Lung (tissue), 17 donors: ENCODE measurements at places on chromosomes 7 and 10. TPM values are rescaled to one million over a fixed set of nuclear protein-coding genes. Genes with fewer than 3 reads are reported as not detected.

The AGBL3 gene
- total RNA-seq = 5.2 TPM

DNA sequence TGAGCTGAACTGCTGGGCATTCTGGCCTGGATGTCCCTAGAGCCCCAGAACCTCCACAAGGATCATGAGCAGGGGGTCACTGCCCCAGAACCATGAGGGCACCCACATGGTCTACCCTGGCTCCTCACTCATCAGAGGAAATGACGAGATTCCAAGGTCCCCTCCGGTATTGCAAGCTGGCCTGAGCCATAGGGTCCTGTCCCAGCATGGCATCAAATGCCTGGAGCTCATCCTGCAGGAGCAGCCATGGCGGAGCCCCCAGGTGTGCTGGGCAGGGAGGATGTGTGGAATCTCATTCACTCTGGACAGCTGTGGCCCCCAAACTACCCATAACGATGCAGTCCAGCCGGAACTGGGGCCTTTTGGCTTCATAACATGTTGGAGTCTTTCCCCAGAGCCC lies 66.6 kb upstream of the ANTXRL start:
- peaks cover 5% of the 10 kb centered on the region for H3K4me1 ChIP-seq
- H3K36me3 ChIP-seq = no peaks in the 10 kb centered on the region
- no peak overlapping the region for H3K27ac ChIP-seq
- DNase-seq = no peak

DNA sequence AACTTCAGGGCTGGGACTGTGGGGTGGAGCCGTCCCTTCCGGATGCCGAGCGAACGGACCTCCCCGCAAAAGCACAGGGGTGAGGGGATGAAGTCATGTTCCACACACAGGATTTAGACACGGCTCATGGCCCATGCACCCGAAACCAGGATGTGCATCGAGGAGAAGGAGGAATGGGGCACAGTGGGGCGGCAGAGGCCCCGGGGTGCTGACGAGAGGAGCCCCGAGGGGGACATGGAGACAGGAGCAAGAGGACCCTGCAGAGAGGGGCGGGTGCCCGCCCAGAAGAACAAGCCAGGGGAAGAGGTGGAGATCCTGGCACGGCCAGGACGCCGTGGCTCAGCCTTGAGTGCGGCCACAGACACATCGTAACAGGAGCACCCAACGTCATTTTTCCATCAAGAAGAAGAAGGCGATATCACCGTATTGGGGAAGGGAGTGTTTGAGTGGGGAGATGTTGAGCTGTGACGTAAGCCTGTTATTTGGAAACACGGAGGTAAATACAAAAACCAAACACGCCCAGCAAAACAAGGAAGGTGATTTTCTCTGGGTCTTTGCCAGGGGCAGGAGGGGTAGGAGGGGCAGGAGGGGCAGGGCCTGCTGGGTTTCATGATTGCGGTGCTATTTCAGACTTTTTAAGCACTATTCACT lies 25.3 kb upstream of the FOXL3 start:
- H3K4me3 ChIP-seq = no peak overlapping the region
- DNase-seq = no peak
- H3K27me3 ChIP-seq = no peaks in the 10 kb centered on the region

GRCh38 chr10:45640941-45641340 lies 31.6 kb downstream of the ZFAND4 start:
- peak; percentile 4 for DNase-seq
- no peaks in the 10 kb centered on the region for H3K4me1 ChIP-seq
- H3K4me3 ChIP-seq = no peak overlapping the region
- no peak overlapping the region for H3K27ac ChIP-seq
- H3K36me3 ChIP-seq = peaks cover 3% of the 10 kb centered on the region

- peak overlapping the region; percentile 75 for H3K27ac ChIP-seq
- H3K36me3 ChIP-seq = peaks cover 22% of the 10 kb centered on the region
- DNase-seq = no peak
- no peaks in the 10 kb centered on the region for H3K27me3 ChIP-seq
- no peak overlapping the region for H3K4me3 ChIP-seq
Measured at GRCh38 chr7:2225830-2226229, 6.9 kb downstream of the MAD1L1 start.

DNA sequence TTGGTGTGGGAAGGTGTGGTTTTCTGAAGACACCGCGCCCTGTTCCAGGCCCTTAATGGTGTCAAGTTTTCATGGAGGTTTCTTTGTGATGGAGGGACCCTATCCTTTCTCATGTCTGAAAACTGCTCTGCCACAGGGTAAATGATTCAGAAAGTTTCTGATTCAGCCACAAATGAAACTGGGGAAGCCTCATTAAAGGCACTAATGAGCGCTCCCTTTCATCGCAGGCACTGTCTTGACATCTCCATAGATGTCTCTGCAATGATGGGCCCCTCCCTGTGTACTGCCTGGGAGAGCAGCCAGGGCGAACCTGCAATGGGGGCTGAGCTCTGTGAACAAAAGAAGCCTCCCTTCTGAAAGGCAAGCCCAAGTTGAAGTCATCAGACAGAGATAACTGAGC lies 355.3 kb downstream of the PRPF18 start:
- H3K4me1 ChIP-seq = peaks cover 4% of the 10 kb centered on the region
- no peak for DNase-seq
- no peaks in the 10 kb centered on the region for H3K27me3 ChIP-seq

DNA sequence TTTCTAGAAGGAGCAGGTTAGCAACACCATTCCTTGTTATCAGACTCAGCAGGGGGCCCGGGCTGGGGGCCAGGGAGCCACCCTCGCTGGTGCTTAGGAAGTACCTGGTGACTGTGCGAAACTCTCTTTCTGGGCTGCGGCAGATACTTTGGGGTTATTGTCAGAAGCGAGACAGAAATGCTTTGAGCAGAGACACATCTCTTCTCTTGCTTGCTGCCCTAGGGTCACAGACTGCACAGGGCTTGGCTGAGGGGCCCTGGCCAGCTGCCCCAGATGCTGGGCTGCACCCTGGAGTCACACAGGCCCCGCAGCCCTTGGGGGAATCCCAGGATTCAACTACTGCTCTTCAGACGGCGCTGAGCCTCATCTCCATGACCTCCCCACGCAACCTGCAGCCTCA lies 91.9 kb downstream of the WDFY4 start:
- no peak for DNase-seq
- peaks cover 16% of the 10 kb centered on the region for H3K4me1 ChIP-seq
- no peak overlapping the region for H3K27ac ChIP-seq
- H3K4me3 ChIP-seq = no peak overlapping the region
- no peaks in the 10 kb centered on the region for H3K36me3 ChIP-seq

DNA sequence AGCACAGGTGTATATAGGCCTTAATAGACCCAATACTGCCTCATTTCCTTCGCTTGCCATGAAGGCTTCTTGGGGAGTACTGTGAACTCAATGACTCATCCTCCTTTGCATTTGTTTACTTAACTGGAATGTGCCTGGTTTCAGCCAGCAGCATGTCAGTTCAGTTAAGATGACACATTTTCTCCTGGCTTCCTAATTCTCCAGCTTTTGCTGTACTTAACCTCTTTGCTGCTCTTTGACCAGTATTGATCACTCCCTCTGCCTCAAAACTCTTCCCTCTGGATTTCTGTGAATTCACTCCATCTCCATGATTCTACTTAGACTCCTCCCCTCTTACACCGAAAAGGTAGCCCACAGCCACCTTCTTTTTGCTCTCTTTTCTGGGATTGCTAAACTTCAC lies 135.7 kb downstream of the MAGI2 start:
- no peak overlapping the region for H3K4me3 ChIP-seq
- H3K27me3 ChIP-seq = no peaks in the 10 kb centered on the region
- no peaks in the 10 kb centered on the region for H3K36me3 ChIP-seq
- no peak for DNase-seq

GRCh38 chr10:97169063-97169462 lies 16.7 kb downstream of the SLIT1 start:
- H3K4me3 ChIP-seq = no peak overlapping the region
- DNase-seq = no peak
- H3K36me3 ChIP-seq = no peaks in the 10 kb centered on the region
- no peaks in the 10 kb centered on the region for H3K27me3 ChIP-seq
- no peak overlapping the region for H3K27ac ChIP-seq
- H3K4me1 ChIP-seq = peaks cover 30% of the 10 kb centered on the region

GRCh38 chr10:78175444-78176015 lies 141.9 kb downstream of the RPS24 start:
- H3K36me3 ChIP-seq = no peaks in the 10 kb centered on the region
- H3K27me3 ChIP-seq = no peaks in the 10 kb centered on the region
- H3K4me3 ChIP-seq = no peak overlapping the region

The TLX1 gene
- not detected for total RNA-seq

The CCL24 gene
- total RNA-seq = 4.8 TPM

DNA sequence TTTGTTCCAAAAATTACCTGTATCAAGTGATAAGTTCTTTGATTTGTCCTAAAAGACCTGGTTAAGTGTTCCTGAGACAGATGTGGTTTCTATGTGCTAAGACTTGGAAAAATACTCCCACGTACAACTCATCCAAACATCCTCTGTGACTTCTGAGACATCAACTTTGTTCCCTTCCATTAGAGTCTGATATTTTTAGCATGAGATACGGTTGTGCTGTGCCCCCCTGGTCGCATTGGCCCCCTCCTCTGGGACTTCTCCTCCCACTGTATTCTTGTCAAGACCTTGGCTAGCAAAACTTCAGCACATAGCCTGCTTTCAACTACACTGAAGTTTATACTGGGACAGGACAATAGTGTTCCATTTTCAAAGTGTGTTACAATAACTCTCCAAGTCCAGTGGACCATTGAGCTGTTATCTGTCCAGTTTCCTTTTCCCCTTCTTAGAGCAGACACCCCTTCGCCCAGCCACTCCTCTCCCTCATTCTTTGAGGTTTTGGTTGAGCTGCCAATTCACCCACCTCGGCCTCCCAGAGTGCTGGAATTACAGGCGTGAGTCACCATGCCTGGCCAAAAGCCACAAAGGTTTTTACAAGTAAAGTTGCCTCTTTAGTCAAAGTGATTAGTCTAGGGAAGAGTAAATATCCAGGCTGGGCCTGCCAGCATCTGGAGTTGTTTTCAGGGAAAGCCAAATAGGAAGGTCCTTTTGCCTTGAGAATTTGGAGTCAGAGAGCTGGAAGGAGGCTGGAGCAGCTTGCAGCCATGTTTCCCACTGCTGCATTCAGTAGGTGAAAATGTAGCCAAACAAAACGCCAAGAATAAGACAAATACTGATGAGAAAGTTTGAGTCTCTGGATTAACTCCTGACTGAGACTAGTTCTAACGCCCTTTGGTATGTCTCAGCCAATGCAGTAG lies 17.8 kb upstream of the PDLIM1 start:
- H3K36me3 ChIP-seq = no peaks in the 10 kb centered on the region
- H3K27me3 ChIP-seq = no peaks in the 10 kb centered on the region
- H3K4me1 ChIP-seq = peaks cover 9% of the 10 kb centered on the region
- DNase-seq = no peak
- no peak overlapping the region for H3K4me3 ChIP-seq

DNA sequence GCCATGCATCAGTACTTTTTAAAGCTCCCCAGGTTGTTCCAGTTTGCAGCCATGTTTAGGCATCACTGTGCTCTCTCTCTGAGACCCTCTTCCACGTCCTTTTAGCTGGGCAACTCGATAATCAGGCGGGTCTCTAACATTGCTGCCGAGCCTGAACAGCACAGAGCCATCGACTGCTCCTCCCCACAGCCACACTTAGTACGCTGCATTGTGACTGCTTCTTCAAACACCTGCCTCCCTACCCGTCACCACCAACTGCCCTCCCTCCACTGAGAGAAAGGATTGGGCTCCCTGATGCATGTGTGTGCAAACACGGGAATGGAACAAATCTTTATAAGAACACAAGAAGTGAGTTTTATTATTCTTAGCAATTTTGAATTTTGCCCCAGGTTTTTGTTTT lies 11.4 kb upstream of the TACR2 start:
- H3K4me1 ChIP-seq = no peaks in the 10 kb centered on the region
- no peak overlapping the region for H3K27ac ChIP-seq
- H3K36me3 ChIP-seq = no peaks in the 10 kb centered on the region
- no peak overlapping the region for H3K4me3 ChIP-seq
- no peaks in the 10 kb centered on the region for H3K27me3 ChIP-seq

- no peak overlapping the region for H3K4me3 ChIP-seq
- no peaks in the 10 kb centered on the region for H3K36me3 ChIP-seq
- H3K27ac ChIP-seq = no peak overlapping the region
- no peak for DNase-seq
- no peaks in the 10 kb centered on the region for H3K27me3 ChIP-seq
Measured at GRCh38 chr10:82392533-82392932, 517.5 kb downstream of the NRG3 start.

DNA sequence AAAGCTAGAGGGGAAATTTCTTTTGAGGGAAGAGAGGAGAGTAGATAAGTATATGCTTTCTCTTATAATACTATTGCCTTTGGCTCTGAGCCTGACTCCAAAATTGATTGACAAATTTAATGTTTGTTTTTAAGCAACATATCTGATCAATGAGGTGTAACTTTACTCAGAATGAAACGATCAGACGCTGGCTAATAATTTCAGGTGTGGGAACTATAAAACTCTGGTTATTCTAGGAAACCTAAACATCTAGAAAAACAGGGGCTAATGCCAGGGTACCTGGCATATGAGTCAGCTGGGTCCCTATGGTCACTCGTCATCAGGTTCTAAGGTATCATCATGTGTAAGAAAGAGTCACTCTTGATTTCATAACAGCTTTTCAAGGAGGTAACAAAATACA lies 139.7 kb downstream of the ATE1 start:
- no peak overlapping the region for H3K4me3 ChIP-seq
- no peaks in the 10 kb centered on the region for H3K27me3 ChIP-seq
- DNase-seq = no peak
- H3K36me3 ChIP-seq = peaks cover 5% of the 10 kb centered on the region
- H3K4me1 ChIP-seq = no peaks in the 10 kb centered on the region

The SLC16A9 gene
- total RNA-seq = 2.3 TPM

The LGI1 gene
- 0.68 TPM for total RNA-seq

DNA sequence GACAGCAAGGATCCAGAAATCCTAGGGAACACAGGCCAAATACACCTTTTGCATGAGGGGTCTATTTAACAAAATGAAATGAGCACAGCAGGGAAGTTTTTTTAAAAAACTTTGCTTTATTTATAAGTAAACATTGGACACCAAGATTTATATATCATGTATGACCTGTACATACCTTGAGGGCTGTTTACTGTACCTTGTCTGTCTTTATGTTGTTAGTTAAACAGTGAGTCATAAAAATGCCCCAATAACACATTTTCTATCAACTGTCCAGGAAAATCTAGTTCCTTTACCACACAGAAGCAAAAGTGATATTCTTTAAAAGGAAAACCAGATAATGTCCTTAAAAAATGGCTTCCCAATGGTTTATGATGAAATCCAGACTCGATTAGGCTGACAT lies 45.1 kb upstream of the AGR3 start:
- DNase-seq = no peak
- H3K27me3 ChIP-seq = no peaks in the 10 kb centered on the region
- H3K27ac ChIP-seq = no peak overlapping the region
- no peaks in the 10 kb centered on the region for H3K36me3 ChIP-seq

GRCh38 chr7:103413407-103413806 lies 32.6 kb downstream of the SLC26A5 start:
- DNase-seq = no peak
- H3K4me1 ChIP-seq = no peaks in the 10 kb centered on the region
- H3K27me3 ChIP-seq = no peaks in the 10 kb centered on the region

GRCh38 chr10:62079885-62080559 lies 178.5 kb downstream of the ARID5B start:
- H3K4me3 ChIP-seq = no peak overlapping the region
- no peak for DNase-seq
- no peak overlapping the region for H3K27ac ChIP-seq
- H3K4me1 ChIP-seq = peaks cover 51% of the 10 kb centered on the region

The TRPV5 gene
- not detected for total RNA-seq
